Stimulated activated CD4-positive, alpha-beta T cell treated with anti-CD3 and anti-CD28 coated beads, TNF-alpha, amount 100 ng/mL, for 24 hours (primary cell): ENCODE measurements at places on chromosomes 1 and 21.
A peak's percentile ranks its signal among the peaks of the same experiment; 100 is the strongest.

DNA sequence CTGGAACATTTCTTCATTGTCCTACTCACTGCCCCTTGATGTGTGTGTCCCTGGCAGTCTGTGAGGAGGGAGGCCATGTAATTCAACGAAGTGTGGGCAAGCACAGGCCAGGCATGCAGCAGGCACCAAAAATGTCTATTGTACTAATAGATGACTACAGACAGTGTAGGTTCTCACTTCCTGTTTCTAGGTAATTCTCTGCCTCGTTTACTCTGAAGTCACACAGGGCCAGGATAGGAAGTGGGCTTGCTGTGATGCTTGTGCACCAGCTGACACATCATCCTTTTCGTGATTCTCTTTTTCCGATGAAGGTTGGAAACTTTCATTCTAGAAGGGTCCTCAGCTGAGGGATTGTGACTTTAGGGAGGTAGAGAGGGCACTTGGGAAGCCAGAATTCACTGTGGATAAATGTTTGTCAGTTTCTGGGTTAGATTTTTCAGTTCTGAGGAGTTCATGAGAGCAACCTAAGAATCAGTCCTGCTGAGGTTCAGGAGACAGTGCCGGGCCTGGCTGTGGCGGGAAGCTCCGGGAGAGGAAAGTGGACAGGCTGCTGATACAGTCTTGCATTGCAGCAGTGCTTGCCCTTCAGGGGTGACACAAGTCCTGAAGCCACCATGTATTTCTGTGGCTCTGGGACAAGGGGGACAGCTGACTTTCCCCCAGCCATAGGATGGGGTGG lies 4.3 kb upstream of the CSF1 start:
- peak; percentile 45 for DNase-seq

- DNase-seq = no peak
These were observed 10.0 kb downstream of the LRRC53 start for GRCh38 chr1:74502432-74502831.

GRCh38 chr1:222546548-222547259 lies 1.2 kb downstream of the HHIPL2 start:
- no peak for DNase-seq

DNA sequence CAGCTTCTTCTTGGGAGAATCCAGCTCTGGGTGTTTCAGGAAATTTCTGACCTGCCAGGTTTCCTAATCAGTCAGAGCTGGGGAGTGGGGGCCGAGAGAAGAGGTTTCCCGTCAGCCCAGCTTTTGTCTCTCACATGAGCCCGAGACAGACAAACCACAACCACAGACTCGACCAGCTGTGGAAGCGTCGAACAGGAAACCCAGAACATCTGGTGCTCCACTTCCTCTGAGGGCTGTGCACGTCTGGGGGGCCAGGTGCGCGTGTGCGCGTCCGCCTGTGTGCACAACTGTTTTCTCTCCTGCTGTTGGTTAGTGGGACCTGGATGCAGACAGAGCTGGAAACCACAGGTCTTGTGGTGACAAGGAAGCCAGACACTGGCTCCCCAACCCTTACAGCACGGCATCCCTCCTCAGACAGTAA lies 113.0 kb upstream of the SLC25A33 start:
- DNase-seq = peak; percentile 70

DNA sequence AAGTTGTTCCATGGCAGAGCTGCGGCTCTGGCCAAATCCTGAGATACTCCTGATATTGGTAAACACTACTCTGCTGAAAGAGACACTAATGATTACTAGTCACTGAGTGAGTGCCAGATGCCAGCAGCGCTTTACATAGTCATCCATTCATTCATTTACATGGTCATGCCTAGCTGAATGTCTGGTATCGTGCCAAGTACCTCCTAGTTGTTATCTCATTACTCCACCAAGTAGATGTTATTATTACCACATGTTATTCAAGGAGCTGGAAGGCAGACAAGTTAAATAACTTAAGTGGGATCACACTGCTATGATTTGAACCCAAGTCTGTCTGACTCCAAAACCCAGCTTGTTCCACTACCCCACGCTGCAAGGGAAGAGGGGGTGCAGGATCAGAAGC lies 4.7 kb downstream of the OLFML2B start:
- no peak for DNase-seq

DNA sequence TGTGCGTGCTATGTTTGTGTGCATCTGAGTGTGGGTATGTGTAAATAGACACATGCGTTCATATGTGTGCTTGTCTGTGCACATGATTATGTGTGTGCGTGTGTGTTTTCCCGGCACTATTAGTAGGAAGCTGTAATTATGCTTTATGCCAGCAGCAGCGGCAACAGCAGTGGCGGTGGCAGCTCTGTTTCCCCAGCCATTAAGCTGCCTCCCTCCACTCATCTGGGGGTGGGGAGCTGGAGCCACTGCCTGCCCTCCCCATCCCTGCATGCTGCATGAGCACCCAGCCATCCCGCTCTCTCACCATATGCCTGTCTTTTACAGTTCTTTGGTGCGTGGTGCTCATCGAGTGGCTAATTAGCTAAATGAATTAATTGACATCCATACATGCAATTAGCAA lies 30.5 kb upstream of the ACOT11 start:
- no peak for DNase-seq

- no peak for DNase-seq
These were observed 9.4 kb downstream of the KDM5B start for GRCh38 chr1:202798792-202799331.

GRCh38 chr1:18407166-18408045 lies 73.3 kb upstream of the KLHDC7A start:
- DNase-seq = no peak

DNA sequence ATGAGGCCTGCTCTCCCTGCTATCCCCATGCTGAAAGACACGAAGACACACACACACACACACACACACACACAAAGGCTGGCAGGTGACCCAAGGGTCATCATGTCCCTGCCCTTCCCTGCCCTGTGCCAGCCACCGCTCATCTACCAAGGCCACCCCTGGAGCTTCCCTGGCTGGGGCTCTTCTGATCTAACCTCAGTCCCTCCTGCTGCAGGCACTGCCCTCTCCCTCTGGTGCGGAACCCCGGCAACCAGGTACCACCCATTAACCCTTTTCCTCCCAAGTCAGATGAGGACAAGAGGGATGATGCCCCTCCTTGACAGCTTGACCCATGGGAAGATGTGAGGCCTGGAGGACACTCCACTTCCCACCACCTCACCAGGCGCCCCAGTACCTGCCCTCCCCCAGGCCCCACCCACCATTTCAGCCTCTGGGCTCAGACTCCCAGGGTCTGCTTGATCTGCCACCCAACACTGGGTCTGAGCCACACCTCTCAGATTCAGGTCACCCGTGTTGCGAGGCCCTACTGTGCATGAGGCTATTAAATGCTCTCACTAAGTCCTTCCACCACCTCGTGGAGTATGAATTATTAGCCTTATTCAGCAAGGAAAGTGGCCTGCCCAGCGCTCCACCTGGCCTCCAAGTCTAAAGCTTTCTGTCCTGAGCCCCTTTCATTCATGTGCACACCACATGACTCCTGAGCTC lies 2.5 kb downstream of the SDC3 start:
- no peak for DNase-seq

- DNase-seq = no peak
These were observed 1136.7 kb upstream of the TMPRSS15 start for GRCh38 chr21:19540287-19540686.

- DNase-seq = no peak
These were observed 832 bp downstream of the MRPL20 start for GRCh38 chr1:1406101-1406820.

DNA sequence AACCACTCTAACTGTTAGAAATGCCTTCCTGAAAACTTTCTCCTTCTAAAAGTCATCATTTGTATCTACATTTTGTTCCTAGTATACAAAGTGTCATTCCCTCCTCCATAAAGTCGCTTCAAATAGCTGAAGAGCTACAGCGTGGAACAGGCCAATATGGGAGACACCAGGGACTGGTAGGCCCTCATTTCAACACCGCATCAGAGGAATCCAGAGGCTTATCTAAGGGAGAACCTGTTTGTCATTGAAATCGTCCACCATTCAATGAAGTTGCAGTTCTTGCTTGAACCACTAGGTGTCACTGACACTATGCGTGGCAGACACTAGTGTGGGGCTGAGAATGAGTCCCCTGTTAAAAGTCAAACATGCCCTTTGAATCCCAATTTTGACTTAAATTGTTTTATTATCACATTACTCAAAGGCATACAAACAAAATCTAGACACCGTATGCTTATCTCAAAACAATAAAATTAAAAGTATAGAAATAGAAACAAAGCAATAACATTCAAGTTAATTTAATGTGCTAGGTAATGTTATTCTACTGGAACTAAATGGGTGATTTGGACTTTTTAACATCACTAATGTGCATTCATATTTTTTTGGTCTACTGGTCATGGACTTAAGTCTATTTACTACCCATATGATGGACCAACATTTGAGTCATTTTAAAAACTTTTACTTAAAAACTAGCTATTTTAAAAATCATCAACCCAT lies 182.3 kb downstream of the FCRL5 start:
- no peak for DNase-seq

- DNase-seq = no peak
These were observed 377.5 kb downstream of the LMO4 start for GRCh38 chr1:87706203-87706602.

- DNase-seq = no peak
These were observed 37.8 kb upstream of the LPAR3 start for GRCh38 chr1:84930831-84931230.

DNA sequence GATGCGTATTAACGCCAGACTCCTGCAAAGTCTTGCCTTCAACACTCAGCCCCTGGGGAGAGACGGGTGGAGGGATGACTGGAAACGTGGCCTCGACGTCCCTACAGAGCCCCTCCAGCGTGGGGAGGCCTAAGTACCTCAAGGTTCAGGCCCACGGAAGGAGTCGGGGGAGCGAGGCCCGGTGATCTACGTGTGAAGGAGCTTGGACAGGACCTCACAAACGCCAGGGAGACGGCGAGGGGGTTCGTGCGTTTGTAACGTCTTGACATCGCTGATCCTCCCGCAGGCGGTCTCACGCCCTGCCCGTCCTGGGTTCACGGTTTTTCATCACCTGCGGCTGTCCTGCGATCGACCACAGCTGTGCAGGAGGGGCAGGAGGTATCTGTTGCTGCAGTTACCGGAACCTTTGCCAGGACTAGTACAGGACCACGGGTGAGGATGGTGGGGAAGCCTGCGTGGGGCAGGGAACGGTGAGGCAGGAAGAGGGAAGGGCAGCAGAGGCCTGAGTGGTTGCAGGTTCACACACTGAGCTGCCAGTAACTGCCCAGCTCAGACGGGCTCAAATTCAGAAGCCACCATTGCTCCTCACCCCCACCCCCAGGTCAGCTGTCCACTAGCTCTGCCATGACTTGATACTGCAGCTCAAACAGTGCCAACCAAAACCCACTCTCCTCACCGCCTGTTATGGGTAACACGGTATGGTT lies 889 bp upstream of the CCNL2 start:
- DNase-seq = no peak

GRCh38 chr1:81666586-81666985 lies 134.1 kb upstream of the ADGRL2 start:
- no peak for DNase-seq

DNA sequence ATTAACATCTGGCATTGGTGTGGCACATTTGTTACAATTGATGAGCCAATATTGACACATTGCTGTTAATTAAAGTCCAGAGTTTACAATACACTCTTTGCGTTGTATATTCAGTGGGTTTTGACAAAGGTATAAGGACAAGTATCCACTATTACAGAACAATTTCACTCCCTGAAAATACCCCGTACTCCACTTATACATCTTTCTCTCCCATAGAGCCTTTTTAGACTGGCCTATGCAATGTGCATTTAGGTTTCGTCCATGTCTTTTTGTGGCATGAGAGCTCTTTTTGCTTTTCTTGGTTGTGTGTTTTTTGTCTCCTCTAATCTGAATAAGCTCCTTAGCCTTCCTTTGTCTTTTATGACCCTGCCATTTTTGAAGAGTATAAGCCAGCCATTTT lies 40.6 kb upstream of the TSNAX start:
- DNase-seq = no peak
